ENCODE measurements at places on chromosomes 1 and 21.

- no peak for DNase-seq
These were observed 32.6 kb upstream of the GNG4 start for GRCh38 chr1:235682216-235682615.

DNA sequence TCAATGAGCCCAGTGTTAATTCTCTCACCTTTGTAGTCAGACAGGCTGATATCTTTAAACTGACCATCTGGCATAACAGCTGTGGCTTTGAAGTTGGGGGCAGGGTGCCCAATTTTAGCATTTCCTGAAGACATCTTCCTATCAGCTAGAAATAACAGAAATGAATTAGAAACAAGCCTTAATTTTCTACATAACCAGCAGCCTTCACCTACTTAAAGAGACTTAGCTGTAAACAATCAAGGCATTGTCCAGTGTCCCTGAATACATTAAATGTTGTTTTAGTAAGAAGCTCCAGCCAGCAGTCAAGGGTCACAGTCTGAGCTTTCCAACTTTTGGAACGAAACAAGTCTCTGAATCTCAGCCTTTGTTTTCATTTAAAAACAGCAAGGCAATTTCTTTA lies 2.8 kb downstream of the PRDX1 start:
- no peak for DNase-seq

DNA sequence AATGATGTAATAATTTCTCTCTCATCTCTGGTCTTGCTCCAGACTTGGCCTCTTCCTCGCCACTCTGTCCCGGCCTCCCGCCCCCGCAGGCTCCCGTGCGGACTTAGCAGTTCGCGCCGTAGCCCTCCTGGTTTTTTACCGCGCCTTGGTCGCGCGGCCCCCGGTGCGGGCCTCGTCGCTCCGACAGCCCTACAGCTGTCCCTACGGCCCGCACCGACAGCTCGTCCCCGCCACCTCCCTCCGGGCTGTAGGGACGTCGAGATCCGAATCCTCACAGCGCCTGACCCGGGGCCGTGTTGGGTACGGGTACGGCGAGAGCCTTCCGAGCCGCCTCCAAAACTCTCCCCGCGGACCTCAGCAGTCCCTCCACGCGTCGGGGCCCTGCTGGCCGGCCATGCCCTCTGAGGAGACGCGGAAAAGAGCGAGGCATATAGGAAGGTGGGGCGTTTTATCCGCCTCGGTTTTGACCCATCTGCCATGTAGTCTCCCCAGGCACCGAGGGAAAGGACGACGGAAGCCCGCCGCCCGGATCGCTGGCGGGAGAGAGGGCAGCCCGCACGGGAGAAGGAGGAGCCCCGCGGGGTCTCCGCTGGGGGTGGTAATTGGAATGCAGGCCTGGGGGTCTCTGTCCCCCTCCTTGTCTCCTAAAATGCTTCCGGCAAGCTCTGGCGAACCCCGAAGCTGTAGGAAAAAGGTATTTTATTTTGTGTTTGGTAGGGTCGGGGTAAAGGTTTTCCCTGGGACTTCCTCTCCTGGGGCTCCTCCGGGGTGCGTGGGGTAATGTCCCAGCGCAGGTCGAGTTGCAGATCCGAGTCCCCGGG lies 3.3 kb downstream of the LHX4 start:
- DNase-seq, result no peak

DNA sequence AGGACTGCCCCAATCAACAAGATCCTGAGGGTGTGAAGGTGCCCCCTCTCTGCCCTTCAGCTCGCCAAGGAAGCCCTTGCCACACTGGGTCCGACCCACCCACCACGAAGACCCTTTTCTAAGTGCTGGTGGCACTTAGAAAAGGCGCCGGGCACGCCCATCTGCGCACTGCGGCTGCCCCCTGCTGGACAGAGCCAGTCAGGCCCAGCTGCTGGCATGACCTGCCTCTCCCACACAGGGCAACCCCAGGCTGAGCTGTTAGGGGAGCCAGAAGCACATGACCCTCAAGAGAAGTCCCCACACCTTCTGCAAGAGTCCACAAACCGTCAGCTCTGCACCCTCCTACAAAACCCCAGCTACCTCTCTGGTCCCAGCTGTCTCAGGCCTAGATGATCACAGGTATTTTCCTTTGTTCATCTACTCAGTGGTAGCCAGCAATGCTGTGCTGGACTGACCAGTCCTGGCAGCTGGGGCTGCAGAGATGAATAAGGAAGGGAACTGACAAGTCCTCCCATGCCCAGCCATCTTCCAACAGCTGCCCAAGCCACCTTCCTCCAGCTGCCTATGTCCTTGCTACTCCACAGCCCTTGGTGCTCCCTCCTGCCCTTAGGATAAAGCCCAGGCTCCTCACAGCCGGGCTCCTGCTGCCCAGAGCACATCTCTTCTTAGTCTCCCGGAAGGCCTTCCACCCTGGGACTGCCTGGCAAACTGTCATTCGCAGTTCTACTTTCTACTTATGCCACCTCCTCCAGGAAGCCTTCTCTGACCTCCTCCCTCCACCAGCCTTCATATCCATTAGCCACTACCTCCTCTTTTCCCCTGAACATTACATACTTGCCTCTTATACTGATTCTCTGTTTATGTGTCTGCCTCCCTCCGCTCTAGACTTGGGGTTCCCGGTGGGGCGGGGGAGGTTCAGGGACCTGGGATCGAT lies 39.8 kb upstream of the ZC3H12A start:
- peak; percentile 14 for DNase-seq

DNA sequence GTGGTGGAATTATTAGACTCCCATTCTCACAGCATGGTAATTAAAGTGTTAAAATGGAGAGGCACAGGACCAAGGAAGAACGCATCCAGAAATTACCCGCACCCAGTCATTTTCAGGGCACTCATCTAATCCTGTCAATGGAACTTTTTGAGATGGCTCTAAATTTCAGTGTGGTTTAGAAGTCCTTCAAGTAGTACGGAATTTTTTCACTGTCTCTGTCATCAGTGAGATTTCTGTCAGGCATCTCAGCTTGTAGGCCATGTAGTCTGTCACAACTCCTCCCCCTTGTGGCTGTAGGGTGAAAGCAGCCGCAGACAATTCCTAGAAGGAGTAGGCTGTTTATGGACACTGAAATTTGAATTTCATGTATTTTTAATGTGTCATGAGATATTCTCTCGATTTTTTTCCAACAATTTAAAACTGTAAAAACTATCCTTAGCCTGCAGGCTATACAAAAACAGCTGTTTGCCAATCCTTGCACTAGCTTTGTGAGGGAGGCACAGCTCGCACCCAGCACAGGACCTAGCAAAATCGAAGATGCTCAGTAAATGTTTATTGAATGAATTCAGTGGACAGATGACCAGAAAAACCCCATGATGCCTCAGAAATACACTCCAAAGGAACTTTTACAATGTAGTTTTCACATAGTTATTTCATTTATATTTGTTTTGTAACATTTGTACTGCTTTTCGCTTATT lies 6.6 kb upstream of the NUP133 start:
- no peak for DNase-seq
